ENCODE measurements at places on chromosomes 5 and 9.

DNA sequence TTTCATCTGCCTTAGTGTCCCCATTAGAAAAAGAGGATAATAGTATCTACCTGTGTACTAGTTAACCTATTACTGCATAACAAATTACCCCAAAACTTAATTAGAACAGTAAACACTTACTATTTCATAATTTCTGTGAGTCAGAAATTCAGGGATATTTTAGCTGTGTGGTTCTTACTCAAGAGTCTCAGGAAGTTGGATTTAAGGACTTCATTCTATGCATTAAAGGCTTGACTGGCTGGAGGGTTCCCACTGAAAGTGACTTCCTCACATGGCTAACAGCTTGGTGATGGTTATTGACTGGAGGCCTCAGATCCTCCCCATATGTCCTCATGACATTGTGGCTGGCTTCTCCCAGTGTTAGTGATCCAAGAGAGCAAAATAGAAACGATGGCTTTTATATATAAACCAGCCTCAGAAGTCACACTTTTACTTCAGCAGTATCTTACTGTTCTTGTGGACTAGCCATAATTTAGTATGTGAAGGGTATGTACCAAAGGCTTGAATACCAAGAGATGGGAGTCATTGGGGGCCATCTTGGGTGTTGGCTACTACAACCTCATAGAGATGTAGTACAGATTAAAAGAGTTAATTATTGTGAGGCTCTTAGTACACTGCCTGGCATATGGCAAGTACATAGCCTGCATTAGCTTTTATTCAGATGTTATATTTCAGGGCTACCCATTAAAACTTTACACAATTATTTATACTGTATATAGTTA lies 9.9 kb downstream of the RAD23B start:
- no peak for DNase-seq

- DNase-seq: no peak
Measured at GRCh38 chr5:32678472-32678871, 32.6 kb upstream of the NPR3 start.

DNA sequence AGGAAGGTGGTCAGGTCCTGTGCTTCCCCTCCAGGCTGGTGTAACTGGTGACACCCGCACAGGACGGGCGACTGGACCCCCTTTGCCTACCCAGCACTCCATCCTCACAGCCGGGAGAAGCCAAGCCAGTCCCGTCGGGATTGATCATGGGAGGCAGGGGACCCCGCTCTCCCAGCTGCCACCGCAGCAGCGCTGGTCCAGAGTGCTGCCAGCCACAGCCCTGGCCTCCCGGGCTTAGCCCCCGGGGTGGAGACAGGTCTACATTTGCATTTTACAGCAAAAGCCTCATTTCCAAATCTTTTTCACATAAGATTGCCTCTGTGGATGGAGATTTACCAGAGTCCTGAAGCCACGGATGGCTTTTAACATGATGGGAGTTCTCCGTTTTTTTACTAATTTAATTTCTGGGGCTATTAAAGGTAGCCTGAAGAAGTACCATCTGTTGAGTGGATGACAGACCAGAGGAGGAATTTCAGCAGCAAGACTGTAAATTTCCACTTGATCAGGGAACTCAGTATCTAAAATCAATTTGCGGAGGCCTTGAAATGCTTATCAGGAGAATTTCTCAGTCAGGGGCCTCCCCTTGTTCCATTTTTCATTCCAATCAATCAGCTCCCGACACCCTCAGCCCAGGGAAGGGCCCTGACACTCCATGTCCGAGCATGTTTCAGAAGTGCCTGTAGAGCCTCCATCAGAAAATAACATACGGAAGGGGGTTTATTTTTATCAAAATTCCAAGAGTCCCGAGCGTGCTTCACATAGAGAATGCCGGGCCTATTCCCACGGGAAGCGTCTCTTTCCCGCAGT lies 80.6 kb downstream of the OLFM1 start:
- no peak for DNase-seq

GRCh38 chr9:81470864-81471263 lies 218.5 kb downstream of the TLE1 start:
- DNase-seq: no peak

DNA sequence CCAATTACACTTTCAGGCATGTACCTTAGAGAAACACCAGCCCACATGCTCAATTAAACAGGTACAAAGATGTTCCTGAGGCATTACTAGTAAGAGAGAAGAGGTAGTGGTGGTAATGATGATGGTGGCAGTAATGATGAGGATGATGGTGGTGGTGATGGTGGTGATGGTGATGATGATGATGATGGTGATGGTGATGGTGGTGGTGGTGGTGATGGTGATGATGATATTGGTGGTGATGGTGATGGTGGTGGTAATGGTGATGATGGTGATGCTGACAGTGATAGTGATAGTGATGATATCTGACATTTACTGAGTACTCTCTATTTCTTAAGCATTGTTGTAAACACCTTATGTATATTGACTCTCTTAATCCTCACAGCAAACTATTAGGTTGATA lies 318.4 kb downstream of the NSG2 start:
- no peak for DNase-seq

- DNase-seq: no peak
Measured at GRCh38 chr9:91816356-91816755, 133.7 kb downstream of the ROR2 start.

DNA sequence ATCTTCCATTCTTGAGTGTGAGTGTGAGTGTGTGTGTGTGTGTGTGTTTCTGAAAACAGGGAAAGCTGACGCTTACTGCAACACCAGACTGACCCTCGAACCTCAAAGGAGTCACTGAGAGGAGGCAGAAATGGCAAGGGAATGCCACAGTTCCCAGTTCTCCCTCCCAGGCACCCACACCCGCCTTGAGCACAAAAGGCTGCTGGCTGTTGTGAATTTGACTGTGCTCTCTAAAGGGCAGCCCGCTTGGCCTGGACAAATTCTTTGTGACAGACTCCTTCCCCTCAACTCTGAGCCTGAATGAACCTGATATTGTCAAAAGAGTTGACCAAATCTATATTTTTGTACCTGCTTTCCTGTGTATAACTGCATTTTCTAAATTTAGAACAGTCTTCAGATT lies 245.7 kb upstream of the IRX2 start:
- DNase-seq: no peak

- DNase-seq: no peak
Measured at GRCh38 chr9:120694559-120694958, 19.7 kb downstream of the MEGF9 start.

DNA sequence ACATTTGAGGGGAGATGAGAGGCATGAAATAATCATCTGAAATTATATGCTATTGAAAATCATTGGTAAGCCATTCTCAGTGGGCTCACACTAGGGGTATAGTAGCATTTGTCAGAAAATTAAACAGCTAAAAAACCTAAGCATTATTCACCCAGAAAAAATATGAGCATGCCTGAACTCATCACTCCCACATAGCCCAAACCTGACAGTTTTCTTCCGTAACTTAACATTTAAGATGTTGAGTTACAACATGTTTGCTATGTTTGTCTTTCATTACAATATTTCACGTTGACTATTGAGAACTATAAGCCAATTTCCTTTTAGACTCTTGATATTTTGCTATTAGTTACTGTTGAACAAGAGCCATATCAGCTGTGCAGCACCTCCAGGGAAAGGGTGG lies 23.5 kb upstream of the GHR start:
- DNase-seq: no peak

DNA sequence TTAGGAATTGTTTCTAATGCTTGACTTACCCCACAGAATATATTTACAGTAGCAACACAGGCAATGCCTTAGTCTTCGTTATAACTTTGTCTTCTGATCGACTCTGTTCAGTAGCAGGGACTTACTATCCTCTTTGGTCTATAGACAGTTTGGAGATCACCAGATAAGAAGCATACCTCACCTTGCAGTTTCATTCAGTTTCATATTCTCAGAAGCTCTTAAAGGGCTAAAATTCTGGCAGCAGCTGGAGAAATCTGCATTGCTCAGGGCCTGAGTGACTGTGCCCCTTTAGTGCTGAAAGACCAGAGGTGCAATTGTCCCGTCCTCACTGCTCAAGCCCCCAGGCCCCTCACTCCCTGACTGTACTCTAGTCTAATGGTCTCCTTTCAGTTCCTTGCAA lies 26.0 kb downstream of the ZBTB43 start:
- no peak for DNase-seq

DNA sequence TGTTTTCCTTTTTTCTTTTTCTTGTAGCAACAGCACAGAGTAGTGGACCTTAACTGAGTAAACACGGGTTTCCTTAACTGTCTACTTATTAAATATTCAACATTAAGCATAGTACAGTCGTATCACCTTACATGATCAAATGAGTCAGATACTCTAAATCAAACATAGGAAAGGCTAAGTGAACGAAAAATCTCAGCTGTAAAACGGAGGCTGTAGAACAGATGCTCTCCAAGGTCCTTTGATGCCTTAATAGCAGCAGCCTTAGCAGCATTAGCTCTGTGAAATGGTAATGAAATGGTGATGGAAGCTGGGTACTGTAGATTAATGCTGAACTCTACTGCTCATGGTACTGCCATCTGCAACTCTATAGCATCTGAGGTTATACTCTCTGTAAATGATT lies 1433.3 kb upstream of the C9orf72 start:
- DNase-seq: no peak

DNA sequence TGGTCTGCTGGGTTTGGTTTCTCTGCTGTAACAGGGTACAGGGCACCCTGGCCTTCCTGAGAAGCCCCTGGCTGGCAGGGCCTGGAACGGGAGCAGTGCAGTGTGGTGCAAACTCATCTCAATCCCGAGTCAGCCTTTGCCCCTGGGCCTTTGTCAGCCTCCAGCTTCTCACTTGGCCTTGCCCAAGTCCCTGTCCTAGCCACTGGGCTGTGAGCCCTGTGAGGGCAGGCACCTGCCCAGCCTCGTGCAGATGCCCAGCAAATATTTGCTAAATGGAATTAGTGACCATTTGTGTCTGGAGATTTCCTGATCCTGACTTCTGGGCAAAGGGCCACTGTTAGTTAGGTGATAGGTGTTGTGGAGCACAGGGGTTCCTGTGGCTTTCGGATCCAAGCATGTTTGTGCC lies 13.0 kb downstream of the RGS3 start:
- DNase-seq: no peak

DNA sequence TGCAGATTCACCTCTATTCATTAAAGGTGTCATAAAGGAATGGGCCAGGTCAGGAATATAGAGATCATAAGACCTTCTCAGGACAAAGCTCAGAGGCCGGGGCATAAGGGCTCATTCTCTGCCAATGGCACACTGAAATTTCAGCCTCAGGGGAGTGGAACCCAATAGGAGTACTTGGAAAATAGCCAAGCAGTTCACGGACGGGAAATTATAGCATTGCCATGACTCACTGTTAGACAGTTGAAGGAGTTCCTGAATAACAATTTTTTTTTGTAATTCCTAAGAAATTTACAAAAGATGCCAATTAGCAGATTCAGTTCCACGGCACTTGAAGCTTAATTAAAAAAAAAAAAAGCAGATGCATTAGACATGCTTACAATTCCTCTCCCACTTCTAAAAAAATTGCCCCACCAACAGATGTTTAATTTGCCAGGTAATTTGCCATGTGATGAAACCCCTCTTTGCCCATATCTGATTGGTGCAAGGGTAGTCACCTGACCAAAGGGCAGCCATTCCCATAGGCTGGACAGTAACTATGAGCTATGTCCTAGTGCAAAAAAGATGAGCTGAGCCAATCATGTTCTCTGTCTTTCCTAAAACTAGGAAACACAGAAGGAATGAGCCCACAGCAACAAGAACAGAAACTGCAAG lies 58.6 kb downstream of the PTCD2 start:
- DNase-seq: no peak

GRCh38 chr9:135456436-135457104 lies 23.0 kb upstream of the PPP1R26 start:
- DNase-seq: no peak

- DNase-seq: no peak
Measured at GRCh38 chr9:80400624-80401230, 829.0 kb downstream of the TLE4 start.

DNA sequence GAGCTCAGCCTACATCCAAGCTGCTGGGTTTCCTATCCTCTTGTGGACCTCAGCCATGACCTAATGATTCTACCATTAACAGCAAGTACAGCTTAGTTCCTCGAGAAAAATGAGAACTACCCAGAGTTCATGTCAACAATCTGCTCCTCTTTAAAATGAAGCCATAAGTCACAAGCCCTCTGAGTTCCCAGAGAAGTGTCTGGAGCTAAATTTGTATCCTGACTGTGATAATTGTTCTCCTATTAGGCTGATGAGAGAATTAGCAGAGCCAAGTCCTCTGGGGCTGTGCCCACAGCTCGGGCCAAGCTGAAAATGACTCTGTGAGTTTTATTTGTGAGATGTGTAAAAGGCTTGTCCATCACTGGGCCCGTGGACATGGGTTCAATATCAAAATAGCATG lies 145.1 kb upstream of the SMIM23 start:
- DNase-seq: no peak

- no peak for DNase-seq
Measured at GRCh38 chr5:152378730-152379129, 26.3 kb downstream of the NMUR2 start.

DNA sequence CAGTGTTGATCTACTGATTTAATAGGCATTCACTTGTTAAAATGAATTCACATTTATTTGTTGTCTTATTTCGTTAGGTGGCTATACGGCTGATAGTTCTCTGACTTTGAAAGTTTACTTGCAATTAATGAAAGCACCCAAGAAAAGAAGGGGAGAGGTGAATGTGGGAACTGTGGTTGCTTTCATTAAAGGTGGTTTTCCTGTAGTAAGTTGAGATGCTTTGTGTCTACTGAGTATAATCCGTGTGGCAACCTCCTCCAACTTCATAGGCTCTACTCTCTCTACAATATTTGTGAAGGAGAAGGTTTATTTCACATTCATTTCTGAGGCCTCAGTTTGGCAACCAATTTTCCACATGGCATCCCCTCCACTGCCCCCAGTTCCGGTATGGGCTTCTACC lies 12.8 kb upstream of the MACIR start:
- no peak for DNase-seq

DNA sequence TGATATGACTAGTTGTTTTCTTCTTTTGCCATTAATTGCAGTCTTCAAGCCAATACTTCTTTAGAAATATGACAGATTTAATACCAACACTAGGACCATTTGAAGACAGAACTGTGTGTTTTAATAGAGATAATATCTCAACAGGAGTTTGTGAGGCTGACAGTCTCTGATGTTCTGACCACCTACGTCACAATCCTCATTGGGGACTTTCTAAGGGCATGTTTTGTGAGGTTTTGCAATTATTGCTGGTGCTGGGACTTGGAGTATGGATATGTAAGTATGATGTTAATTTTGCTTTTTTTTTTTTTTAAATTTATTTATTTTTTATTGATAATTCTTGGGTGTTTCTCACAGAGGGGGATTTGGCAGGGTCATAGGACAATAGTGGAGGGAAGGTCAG lies 147.6 kb downstream of the ALDH1A1 start:
- DNase-seq: no peak

GRCh38 chr5:148559461-148559860 lies 94.9 kb downstream of the HTR4 start:
- no peak for DNase-seq

Measured in stimulated activated CD4-positive, alpha-beta T cell treated with anti-CD3 and anti-CD28 coated beads, TNF-alpha, amount 100 ng/mL, for 1 hour (primary cell).